ENCODE measurements at places on chromosomes 5 and 9.

- no peak for DNase-seq
These were observed 263.5 kb downstream of the TAF11L14 start for GRCh38 chr5:17897776-17898175.

DNA sequence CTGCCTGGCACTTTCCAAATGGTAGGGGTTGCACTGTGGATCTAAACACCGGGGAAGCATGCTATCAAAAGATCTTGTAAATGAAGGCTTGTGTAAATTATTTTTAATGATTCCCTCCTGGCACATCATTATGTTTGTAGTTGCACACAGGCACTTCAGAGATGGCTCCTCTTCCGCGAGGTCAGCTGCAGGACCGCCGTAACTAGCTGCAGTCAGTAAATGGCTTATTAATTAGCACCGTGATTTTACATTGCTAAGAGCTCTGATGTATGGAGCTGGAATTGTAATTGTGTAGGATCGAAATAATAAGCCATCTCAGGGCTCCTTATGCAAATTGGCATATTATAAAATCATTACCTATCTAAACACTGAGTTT lies 397.6 kb upstream of the IRX1 start:
- no peak for DNase-seq

GRCh38 chr5:170638454-170639220 lies 134.8 kb downstream of the KCNIP1 start:
- DNase-seq = peak; percentile 58

GRCh38 chr5:125042261-125042890 lies 295.9 kb upstream of the ZNF608 start:
- no peak for DNase-seq

DNA sequence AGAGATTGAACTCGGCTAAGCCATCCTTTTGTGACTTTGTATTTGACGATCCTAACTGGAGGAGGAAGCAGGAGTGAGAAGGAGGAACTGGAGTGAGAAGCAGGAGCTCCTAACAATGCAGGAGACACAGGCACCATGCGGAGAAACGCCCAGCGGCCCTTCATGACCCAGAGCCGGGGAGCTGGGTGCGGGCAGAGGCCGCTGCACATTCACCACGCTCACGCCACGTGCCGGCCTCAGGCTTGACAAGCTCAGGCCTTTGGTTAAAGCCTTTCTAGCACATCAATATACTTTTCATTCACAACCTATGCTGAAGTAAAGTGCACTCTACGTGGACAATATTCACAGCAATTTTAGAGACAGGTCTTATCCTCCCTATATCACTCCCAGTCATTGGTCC lies 124.8 kb upstream of the FAM120A start:
- DNase-seq = no peak

DNA sequence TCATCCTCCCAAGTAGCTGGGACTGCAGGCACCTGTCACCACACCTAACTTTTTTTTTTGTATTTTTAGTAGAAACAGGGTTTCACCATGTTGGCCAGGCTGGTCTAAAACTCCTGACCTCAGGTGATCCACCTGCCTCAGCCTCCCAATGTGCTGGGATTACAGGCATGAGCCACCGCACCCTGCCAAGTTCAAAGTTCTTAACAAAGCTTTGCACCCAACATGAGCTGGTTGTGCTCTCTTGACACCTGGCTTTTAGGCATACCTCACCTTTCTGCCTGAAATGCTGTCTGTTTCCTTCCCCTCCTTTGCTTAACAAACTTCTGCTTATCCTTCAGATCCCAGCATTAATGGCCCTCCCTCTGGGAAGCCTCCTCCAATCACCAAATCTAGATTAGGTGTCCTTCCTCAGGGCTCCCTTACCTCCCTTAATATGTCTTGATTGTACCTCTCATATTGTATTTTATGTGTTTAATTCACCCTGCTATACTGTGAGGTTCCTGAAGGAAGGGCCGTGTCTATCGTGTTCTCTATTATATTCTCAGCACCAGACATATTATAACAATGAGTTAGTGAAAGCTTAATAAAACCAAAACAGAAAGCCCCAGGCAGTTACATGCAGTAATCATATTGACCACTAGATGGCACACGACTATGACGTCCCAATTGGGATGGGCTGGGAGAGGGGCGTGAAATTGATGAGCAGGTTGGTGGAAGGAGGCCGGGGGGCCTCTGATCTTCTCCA lies 62.9 kb upstream of the PPARGC1B start:
- DNase-seq = no peak

DNA sequence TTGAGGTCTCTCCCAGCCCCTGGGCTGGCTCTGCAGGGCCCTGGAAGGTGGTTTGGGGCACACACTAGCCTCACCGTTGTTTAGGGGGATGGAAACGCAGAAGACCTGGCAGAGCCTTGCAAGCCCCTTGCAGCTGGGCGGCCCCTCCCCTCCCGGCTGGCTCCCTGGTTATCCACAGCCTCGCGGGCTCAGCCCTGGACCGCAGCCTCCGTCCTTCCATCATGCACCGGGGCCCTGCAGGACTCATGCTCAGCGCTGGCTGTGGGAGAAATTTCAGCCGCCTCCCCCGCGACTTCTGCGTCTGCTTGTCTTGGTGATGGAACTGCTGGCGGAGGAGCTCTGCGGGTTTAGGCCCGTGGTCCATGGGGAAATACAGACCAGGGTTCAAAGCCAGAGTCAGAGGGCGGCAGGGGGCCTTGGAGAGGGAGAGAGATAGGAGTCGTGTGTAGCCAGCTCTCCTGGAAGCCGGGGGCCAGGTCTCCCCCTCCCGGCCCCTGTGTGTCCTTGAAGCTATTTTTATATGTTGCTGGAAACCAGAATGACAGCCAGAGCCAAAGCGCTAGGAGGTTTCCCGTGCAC lies 75.8 kb upstream of the IER5L start:
- DNase-seq = no peak

DNA sequence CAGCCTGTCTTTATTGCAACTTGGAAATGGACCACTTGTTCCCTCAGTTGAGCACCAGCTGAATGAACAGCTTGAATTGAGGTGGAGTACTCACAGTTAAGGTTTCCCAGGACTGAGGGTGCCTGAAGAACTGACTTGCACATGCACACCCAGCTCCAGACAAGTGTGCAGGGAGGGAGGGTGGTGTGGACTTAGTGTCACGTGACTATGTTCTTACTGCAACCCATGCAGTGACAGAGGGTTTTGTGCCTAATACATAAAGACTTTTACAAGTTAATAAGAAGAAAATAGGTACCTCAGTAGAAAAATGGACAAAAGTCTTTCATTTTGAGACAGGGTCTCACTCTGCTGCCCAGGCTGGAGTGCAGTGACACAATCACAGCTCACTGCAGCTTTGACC lies 18.0 kb downstream of the BARX1 start:
- no peak for DNase-seq

GRCh38 chr5:104178829-104179456 lies 616.4 kb upstream of the NUDT12 start:
- DNase-seq = no peak

DNA sequence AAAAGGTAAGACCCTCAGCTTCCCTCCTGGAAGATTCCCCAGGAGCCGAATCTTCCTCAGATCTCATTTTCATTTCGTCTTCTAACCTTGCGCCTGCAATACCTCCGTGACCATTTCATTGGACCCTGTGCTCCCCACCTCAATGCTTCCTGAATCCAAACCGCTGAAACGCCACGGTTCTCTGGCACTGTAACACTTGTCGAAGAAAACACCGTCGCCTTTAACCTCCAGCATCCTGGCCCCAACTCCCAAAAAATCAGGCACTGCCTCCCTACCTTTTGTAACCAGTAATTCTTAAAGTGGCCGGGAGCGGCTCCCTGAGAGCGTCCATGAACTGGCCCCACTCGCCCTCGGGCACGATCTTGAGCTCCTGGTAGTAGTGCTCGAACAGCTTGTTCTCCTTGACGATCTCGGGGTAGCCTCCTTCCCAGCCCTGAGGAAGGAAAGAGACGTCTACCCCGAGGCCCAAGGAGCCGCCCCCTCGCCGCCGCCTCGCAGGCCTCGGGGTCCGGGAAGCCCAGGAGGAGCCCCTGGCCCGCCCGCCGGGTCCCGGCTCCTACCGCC lies 438 bp downstream of the NSUN2 start:
- DNase-seq = peak; percentile 5
